ENCODE measurements at places on chromosomes 2 and 18.

- DNase-seq = no peak
Measured at GRCh38 chr2:236939271-236939670, 146.4 kb upstream of the COPS8 start.

- no peak for DNase-seq
Measured at GRCh38 chr2:179460181-179460929, 195.7 kb upstream of the SESTD1 start.

GRCh38 chr2:28052691-28053090, 162.2 kb downstream of the BABAM2 start:
- DNase-seq = no peak

GRCh38 chr18:37383036-37383785, 182.4 kb downstream of the CELF4 start:
- DNase-seq = no peak

DNA sequence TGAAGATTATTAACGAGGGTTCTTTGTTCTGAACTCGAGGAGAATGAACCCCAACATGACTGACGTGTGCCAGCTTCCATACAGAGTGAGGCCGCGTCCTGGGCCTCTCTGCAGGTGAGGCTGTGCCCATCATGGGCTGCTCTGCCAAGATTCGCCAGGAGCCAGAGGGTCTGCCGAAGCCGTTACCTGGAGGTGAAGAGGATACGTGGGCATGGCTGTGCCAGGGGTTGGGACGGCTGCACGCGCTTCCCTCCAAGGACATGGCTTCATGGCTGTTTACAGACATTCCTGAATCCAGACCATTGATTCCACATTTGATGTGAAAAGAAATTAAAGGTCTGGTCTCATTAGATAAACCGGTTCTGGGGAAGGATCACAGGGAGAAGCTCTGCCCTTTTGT, 211.4 kb upstream of the SALL3 start:
- DNase-seq = no peak

- DNase-seq = no peak
Measured at GRCh38 chr2:98458207-98458606, 13.5 kb downstream of the INPP4A start.
